Stimulated activated CD8-positive, alpha-beta memory T cell treated with anti-CD3 and anti-CD28 coated beads, Interleukin-12 subunit alpha, Interleukin-12 subunit beta, amount 100 ng/mL, for 1 hour (primary cell): ENCODE measurements at places on chromosomes 1 and 21.

- no peak for DNase-seq
These were observed 35.7 kb downstream of the DPT start for GRCh38 chr1:168693197-168693871.

DNA sequence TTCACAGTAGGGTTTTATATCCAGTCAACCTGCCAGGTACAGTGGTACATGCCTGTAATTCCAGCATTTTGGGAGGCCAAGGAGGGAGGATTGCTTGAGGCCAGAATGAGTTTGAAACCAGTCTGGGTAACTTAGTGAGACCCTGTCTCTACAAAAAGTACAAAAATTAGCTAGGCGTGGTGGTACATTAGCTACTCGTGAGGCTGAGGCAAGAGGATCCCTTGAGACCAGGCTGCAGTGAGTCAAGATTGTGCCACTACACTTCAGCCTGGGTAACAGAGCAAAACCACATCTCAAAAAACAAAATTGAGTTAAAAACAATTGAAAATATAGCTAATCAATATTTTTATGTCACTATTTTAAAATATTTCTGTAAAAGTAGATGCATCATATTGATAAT, 33.2 kb downstream of the DDI2 start:
- DNase-seq: no peak

DNA sequence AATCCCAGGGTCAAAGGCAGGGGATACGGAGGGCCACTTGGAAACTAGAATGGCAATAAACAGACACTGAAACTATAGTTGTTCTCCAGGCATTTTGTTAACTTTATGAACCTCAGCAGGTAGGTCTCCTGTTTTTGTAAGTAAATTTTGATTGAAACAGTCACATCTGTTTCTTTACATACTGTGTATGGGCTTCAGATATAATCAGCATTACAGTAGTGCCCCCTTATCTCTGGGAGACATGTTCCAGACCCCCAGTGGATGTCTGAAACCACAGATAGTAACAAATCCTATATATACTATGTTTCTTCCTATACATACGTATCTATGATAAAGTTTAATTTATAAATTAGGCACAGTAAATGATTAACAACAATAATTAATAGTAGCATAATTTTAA, 11.5 kb downstream of the STIL start:
- no peak for DNase-seq

GRCh38 chr1:33460947-33461629, 11.4 kb upstream of the ZSCAN20 start:
- DNase-seq: no peak

GRCh38 chr1:91856996-91857395, 29.0 kb downstream of the TGFBR3 start:
- no peak for DNase-seq

DNA sequence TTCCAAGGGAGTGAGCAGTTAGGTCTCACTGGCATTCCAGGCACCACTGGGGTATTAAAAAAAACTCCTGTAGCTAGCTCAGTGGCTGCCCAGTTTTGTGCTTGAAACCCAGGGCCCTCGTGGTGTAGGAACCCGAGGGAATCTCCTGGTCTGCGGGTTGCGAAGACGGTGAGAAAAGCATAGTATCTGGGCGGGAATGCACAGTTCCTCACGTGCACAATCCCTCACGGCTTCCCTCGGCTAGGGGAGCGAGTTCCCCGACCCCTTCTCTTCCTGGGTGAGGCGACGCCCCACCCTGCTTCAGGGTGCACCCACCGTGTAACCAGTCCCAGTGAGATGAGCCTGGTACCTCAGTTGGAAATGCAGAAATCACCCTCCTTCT, 50.5 kb upstream of the PGBD5 start:
- DNase-seq: no peak

DNA sequence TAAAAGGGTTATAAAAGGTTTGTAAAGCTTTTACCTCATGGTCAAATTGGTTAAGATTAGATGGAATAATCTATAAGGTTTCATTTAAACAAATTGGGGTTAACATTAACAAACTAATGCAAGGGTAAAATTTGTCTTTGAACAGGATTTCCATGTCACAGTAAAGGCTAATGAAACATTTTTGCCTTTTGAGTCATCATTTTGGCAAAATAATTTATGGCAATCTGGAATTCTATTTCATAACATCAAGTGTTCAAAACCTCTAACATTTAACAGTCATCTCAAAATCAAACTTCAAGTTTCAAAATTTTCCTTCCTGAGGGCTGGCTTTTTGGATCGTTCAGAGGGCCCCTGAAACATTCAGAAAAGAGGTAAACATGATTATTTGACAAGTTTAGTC, 6.6 kb upstream of the CD46 start:
- DNase-seq: no peak

DNA sequence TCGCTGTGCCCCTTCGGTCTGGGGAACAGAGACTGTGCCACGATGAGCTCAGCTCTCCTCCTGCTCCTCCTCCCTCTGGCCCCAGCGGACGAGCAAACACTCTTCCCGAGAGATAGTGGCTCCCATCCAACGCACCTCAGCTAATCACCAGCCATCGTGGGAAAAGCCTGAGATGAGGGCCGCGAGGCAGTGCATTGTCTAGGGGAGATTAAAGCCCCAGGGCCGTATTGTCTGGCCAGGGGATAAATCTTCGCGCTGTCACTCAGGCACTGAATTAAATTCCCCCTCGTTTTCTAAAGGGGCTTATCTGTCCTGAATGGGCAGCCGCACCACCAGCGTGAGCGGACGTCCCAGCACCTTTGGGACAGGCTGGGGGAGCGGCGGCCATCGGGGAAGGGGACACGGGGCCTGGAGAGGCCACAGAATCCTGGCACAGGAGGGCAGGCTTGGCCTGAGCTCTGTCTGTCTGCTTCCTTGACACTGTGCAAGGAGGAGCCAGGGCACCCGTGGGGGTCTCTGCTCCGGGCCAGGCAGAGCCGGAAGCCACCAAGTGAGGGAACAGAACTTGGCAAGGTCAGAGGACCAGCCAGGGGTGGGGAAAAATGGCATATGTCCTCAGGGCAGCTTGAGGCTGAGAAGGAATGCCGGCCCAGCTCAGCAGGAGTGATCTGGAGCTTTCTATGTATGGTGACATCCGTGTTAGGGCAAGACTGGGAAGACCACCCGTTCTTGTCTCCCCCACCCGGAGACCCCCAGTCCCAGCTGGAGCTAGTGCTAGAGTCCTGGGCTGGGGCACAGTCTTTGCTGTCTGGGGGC, 32.3 kb downstream of the PRDM16 start:
- DNase-seq: no peak

DNA sequence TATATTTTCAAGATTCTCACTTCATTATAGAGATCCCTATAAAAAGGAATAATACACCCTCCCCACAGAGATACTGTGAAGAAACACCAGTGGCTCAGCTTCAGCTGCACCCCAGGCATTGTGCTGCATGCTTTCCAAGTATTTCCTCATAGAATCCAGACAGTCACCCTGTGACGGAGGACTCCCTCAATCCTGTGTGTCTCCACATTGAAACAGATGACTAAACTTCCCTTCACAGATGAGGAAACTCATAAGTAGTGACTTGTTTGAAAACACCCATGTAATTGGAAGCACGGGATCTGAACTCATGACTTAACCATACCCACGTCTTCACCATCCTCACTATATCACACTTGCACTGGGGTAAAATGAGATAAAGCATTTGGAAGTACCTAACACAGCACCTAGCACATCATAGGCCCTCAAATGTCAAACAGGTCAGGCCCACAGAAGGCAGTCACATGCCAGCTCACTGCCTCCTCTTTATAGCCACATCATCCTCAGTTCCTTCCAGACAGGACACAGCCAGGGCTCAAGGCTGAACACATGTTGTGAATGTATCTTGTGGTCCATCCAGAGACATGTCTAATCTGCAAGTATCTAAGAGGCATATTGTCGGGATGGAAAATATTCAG, 55.2 kb downstream of the GPR161 start:
- DNase-seq: no peak

DNA sequence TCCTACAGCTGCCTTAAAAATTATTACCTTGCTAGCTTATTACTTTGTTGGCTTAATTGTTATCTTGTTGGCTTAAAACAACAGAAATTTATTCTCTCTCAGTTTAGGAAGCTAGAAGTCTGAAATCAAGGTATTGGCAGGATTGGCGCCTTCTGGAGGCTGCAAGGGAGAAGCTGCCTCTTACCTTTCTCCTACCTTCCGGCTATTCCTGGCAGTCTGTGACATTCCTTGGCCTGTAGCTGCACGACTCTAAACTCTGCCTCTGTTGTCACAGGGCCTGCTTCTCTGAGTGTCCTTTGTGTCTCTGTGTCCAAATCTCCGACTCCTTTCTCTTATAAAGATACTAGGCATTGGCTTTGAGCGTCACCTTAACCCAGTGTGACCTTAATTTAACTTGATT, 579.9 kb upstream of the B3GALT2 start:
- DNase-seq: no peak

GRCh38 chr1:72229893-72230292, 52.4 kb downstream of the NEGR1 start:
- no peak for DNase-seq

DNA sequence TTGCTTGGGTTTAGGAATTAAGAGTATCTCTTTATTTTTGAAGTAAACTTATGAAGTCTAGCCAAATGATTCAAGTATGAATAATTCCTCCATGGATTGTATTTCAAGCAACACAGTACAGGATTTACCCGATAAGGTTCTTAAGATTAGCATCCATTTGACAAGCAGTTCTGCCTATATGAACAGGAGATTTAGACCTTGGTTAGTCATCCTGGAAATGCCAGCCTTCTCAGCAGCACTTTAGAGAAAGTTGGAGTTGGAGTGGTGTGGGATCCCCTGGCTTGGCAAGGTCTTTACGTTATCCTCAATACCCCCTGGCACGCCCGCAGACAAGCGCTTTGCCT, 1.6 kb downstream of the BCAR3 start:
- DNase-seq: no peak

GRCh38 chr1:232445361-232446106, 184.4 kb downstream of the SIPA1L2 start:
- DNase-seq: no peak

- no peak for DNase-seq
These were observed 33.2 kb downstream of the MSTO1 start for GRCh38 chr1:155643230-155643629.

- no peak for DNase-seq
These were observed 42.8 kb downstream of the CLDN14 start for GRCh38 chr21:36436829-36437744.
